ENCODE measurements at places on chromosomes 13 and 19. TPM values are rescaled to one million over a fixed set of nuclear protein-coding genes. Genes with fewer than 3 reads are reported as not detected.

The EBPL gene
- 54.8 TPM for total RNA-seq

The OLFM2 gene
- 2.7 TPM for total RNA-seq

The RETN gene
- not detected for total RNA-seq

GRCh38 chr19:13764821-13765394 lies 586 bp downstream of the MRI1 start:
- peak; percentile 60 for DNase-seq

GRCh38 chr19:44592451-44592890 lies 20.9 kb upstream of the IGSF23 start:
- no peak for DNase-seq

DNA sequence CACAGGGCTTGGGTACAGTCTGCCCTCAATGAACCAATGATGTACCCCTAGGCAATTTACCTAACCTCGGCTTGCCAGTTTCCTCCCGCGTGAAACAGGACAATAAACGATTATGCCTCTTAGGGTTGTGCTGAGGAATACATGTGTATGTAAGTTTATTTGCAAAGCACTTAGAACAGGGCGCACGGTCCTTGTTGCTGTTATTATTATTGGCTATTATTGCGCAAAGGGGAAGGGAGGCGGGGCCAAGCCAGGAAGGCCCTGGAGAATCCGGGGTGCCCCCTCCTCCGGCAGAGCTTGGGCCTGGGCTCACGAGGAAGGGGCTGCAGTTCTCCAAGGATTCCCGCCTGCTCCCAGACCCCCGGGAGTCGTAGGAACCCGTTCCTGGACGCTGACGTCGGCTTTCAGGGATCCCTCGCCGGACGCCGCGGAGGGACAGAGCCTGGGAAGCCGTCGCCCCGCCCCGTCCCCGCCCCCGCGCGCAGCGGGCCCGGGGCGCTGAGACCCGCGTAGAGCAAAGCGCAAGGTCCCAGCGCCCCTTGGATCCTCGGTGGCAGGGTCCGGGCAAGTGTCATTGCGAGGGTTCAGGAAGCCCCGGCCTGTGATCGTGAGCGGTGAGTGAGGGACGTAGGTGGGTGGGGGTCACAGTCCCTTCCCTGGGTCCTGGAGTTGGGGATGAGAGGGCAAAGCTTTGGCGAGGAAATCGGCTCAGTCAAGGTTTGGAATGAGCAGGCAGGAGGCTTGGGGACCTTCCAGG lies at the start of gene TMEM91:
TMEM91 (plus strand) TSS at position 293 of the 757 bp plus-strand sequence. CDS start 1,777 bp downstream, outside the sequence.
- DNase-seq, result no peak

- no peak for DNase-seq
Measured at GRCh38 chr13:97015661-97016350, 21.5 kb upstream of the OXGR1 start.

DNA sequence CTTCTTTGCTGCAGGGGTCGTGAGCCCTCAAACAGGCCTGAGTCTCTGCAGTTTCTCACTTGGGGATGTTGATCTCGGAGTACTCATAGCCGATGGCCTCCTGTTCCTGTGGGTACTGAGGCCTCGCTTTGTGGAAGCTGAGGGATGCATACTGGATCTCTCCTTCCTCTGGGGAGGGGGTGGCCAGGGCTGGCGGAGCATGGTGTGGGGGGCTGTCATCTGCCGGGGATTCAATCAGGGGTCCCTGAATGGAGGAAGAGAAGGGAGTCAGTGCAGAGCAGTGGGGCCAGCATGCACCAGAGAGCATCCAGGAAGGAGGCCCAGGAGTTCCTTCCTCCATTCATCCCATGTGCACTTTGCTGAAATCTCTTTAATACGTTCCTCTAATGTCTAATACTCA lies 10.0 kb downstream of the SIGLEC12 start:
- DNase-seq, result no peak

DNA sequence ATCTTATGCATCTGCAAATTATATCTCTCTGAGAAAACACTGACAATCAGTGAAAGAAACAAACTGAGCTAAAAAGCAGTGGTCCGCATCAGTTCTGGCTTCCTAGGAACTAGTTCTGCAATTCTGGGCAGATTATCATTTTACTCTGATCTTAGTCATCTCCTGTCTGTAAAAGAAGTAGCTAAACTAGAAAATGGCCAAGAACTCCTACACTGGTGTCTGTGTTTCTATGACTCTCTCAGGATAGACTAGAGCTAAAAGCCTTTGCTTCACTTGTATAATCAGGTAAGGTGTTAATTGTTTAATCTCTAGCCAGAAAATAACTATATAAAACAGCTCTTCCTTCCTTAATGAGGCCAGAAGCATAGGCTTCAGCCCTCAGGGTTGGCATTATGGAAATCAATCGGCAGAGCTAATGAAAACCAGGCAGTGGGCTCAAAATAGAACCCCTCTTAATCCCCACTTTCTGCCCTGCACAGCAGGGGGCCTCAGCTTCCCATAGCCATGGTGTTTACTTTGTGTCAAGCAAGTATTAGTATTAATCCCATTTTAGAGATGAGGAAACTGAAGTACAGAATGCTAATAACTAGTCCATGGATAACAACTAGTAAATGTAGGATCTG lies 459.2 kb downstream of the FGF14 start:
- no peak for DNase-seq

- DNase-seq, result no peak
Measured at GRCh38 chr13:86403181-86403580, 604.0 kb upstream of the SLITRK6 start.

DNA sequence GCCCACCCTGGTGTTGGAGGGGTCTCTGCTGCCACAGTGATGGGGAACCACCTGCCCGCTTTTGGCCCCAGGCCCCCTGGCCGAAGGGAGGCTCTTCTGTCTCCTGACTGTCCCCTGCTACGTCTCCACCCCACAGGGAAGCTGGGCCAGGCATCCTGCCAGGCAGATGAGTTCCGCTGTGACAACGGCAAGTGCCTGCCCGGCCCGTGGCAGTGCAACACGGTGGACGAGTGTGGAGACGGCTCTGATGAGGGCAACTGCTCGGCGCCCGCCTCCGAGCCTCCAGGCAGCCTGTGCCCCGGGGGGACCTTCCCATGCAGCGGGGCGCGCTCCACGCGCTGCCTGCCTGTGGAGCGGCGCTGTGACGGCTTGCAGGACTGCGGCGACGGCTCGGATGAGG lies 11.0 kb downstream of the LRP3 start:
- no peak for DNase-seq

DNA sequence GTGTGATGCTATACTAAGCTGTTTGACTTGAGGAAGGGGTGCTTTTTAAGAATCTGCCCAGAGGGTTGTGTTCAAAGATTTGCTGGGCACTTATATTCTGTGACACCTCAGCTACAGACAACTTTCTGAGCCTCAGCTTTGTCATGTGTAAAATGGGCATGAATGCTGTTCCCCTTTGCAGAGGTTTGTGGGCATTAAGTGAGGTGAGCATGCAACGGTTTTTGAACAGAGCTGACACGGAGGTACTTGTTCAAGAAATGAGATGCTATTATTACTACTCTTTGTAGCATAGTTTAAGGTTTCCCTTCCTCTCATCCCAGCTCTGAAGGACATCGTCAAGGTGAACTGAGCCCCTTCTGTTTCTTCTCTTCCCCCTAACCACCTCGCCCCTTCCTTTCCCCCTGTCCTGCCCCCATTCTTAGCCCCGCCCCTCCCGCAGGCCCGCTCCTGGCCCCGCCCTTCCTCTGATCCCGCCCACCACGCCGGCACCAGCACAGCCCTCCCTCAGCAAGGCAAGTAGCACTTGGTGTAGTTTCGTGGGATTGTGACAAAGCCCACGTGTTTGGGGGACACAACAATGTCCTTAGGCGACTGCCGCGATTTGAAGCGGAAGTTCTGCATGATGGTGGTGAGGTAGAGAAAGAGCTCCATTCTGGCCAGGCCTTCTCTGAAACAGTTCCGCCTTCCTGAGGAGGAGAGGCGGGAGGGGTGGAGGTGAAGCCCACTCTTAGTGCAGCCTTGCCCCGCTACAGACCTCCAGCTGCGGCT lies 26.1 kb upstream of the CYP2A7 start:
- peak; percentile 43 for DNase-seq
